ENCODE measurements at places on chromosomes 6 and 20.

- DNase-seq, result no peak
Observed at GRCh38 chr6:34238585-34239499, 2.2 kb downstream of the HMGA1 start.

- peak; percentile 57 for DNase-seq
Observed at GRCh38 chr6:129709196-129709768, 695 bp downstream of the ARHGAP18 start.

DNA sequence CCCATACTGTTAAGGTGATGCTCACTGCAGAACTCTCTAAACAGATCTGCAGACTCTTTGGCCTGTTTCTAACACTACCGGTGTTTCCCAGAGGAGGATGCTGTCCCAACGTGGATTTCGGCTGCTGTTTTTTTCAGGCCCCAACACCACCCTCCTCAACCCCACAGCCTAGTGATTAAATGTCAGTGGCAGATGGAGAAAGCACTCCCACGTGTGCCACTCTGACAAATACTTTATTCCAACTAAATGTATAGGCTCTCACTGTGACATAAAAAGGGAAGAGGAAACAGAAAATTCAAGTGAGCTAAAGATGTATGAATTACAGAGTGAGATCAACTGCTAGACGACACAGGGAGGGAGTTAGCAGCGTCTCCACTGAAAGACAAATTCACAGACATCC, 3.6 kb downstream of the TBC1D20 start:
- DNase-seq, result no peak

- peak; percentile 38 for DNase-seq
Observed at GRCh38 chr6:7909323-7910276, 988 bp downstream of the TXNDC5 start.

GRCh38 chr6:128572294-128572693, 51.9 kb upstream of the PTPRK start:
- no peak for DNase-seq

DNA sequence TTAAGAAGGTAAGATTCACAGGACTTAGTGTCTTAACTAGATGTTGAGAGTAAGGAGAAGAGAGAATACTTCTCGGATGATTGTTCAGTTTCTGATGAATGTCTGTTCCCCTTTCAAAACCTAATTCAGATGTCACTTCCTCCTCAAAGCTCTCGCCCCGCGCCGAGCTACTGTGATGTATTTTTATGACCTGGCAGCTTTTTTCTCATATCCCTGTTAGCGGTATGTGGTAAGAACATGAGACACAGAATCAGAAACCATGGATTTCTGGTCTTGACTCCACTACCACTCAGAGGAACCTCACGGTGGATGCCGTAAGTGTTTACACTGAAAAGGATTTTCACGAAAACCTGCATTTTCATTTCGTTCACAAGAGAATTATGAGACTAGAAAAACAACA, 48.4 kb downstream of the CEP43 start:
- DNase-seq, result no peak

- peak; percentile 79 for DNase-seq
Observed at GRCh38 chr6:73739096-73739495, 43.1 kb downstream of the CD109 start.

- DNase-seq, result no peak
Observed at GRCh38 chr6:795046-795685, 102.2 kb upstream of the EXOC2 start.

- DNase-seq, result no peak
Observed at GRCh38 chr20:5845681-5846615, 95.7 kb downstream of the SHLD1 start.

- no peak for DNase-seq
Observed at GRCh38 chr20:57251949-57252348, 14.5 kb downstream of the BMP7 start.

DNA sequence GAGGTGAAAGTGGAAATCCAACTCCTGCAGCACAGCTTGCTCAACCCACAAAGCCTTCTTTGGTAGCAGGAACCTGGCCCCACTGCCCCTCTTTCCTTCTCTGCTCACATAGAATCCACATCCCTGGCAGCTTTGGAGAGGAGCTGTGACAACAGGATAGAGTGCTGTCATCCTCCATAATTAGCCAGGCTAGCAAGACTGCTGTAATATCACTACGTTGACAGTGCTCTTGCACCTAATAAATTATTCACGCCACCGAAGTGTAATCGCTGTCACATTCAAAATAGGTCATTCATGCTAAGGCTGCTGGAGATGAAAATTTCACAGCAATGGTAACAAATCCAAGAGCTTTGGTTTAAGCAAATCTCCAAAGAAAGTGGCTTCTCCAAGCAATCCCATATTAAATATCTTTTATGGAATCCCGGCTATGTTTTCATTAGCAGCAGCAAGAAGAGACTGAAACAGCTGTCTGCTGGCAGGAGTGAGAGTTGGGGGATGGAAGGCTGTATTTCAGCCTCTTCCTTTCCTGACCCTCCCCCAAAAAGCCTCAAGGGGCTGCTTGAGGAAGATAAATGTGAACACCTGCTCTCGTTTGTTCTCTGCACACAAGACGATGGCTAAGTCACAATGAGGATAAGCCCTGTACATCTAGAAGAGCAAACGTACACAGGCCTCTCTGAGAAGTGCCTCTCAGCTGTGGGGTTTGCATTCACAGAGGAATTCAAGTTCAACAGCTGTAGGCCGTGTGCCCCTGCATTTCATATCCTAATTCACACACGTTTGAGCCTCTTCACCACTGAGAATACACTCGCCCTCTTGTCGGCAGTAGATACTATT, 16.5 kb downstream of the RIPOR2 start:
- DNase-seq, result no peak

- no peak for DNase-seq
Observed at GRCh38 chr6:36219081-36219480, 22.5 kb downstream of the BRPF3 start.

GRCh38 chr6:13729891-13730290, 18.3 kb upstream of the RANBP9 start:
- no peak for DNase-seq

- no peak for DNase-seq
Observed at GRCh38 chr6:125534430-125535263, 214.8 kb upstream of the HEY2 start.

DNA sequence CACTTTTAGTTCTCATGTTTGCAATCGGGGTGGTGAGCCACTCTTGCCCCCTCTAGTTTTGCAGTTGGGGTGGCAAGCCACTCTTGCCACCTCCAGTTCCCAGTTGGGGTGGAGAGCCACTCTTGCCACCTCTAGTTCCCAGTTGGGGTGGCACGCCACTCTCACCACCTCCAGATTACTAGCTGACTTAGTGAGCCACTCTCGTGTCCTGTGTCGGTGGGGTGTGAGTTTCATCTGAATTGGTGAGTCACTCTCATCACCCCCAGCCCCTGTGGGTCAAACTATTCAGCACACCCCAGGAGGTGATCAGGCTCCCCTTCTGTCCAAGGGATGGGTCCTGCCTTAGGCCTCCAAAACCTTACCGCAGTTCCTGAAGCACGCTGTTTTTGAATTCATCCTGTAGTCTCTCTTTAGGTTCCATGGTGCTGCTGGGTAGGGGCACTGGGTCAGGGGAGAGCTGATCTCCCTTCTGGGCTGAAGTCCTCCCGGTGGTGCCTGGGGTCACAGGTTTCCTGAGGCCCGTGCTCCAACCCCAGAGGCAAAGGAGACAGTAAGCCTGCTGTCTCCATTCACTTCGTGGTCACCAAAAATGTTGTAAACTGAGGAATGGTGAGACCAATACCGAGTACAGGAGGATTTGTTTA, 224.2 kb upstream of the SYNCRIP start:
- DNase-seq, result no peak

GRCh38 chr6:166167801-166168615, at the start of gene TBXT:
TSS of gene TBXT (minus strand) at chr6:166167851. CDS start at chr6:166167591, 260 bp downstream.
- no peak for DNase-seq

DNA sequence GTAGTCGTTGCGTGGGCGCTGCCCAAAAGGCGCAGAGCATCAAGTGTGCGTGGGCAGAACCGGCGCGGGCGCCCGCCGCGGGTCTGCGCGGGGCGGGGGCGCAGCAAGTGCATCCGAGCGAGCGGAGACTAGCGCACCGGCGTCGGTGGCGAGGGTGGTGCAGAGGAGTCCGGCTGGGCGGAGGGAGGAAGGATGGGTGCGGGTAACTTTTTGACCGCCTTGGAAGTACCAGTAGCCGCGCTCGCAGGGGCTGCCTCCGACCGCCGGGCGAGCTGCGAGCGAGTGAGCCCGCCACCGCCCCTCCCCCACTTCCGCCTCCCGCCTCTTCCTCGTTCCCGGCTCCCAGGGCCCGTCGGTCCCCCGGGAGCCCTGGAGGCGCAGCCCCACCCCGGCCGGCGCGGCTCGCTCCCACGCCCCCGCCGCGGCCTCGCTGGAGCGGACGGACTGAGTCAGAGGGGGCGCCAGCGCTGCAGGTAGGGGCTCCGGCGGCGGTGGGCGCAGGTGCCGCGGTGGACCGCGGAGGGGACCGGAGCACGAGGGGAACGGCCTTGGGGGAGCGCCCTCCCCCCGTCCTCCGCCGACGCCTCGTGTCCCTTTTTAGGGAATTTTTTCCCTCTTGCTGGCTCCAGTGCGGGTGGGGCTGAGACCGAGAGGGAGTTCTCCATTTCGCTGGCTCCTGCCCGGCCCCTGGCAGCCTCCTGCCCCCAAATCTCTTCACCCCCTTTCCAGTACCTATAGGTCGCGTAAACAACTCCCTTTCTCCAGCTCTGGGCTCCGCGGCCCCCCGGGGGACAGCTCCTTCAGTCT, 1.6 kb upstream of the DBNDD2 start:
- peak; percentile 92 for DNase-seq

DNA sequence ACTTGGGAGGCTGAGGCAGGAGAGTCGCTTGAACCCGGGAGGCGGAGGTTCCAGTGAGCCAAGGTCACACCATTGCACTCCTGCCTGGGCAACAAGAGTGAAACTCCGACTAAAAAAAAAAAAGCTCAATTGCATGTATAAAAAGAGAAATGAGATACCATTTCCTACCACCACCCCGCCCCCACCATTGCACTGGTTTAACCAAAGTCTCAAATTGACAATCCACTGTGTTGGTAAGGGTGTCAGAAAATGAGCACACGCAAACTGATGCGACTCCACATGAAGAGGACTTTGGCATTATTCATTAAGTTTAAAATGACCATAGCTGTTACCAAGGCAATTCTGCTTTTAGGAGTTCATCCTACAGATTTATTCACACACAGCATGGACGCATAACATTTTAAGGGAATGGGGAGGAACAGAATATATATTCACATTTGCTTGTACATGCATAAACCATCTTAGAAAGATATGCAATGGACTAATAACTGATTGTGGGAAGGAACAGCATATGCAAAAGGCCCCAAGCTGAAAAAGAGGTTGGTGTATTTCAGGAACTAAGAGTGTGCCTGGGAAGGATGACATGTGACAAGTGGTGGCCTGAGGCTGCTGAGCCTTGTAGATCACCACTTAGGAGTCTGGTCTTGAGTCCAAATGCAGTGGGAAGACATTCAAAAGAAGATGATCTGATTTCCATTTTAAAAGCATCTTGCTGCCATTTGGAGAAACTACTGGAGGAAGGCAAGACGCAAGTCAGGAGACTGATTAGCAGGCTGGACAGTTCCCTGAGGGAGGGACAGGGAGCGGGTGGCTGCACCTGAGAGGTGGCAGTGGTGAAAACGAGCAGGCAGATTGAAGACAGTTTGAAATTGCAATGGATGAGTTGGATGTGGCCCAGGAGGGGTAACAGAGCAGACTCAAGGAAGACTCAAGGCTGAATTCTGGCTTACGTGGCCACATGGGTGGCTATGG, 37.2 kb upstream of the PTPN1 start:
- DNase-seq, result no peak

- no peak for DNase-seq
Observed at GRCh38 chr20:2780948-2781347, 19.5 kb downstream of the CPXM1 start.

DNA sequence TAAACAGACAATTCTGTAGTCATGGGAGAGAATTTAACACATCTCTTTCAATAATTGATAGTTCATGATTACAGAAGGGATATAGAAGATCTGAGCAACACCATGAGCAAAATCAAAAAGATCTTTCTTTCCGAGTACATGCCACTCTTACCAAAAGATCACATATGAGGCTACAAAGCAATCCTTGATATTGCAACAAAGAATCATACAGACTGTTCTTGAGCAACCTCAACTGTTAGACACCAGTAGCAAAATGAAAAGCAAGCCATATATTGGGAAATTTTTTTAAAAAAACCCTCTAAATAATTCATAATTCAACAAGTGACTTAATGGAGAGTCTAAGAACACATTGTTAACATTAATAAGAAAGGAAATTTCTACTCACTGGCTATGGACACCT, 3.6 kb upstream of the CD83 start:
- DNase-seq, result no peak

GRCh38 chr6:160462551-160463109, 114.5 kb downstream of the SLC22A3 start:
- no peak for DNase-seq

GRCh38 chr6:55496201-55496600, 82.8 kb downstream of the HMGCLL1 start:
- DNase-seq, result no peak

- DNase-seq, result no peak
Observed at GRCh38 chr20:12391099-12391498, 473.4 kb downstream of the BTBD3 start.

DNA sequence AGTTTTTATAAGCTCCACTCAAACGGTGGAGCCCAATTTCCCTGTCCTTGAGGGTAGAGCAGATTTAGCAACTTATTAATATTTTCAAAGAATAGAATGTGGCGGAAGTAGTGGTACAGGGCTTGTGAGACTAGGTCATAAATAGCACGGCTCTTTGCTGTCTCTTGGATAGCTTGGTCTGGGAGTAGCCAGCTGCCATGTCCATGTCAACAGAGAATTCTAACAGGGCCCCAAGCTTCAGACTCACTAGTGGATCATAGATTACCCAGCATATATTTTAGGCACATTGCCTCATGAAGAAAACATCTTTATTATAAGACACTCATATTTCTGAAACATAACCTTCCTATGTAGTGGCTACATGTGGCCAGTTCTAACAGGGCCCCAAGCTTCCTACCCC, 755.7 kb downstream of the HDGFL1 start:
- no peak for DNase-seq

- no peak for DNase-seq
Observed at GRCh38 chr20:39004508-39004907, 42.4 kb downstream of the DHX35 start.

DNA sequence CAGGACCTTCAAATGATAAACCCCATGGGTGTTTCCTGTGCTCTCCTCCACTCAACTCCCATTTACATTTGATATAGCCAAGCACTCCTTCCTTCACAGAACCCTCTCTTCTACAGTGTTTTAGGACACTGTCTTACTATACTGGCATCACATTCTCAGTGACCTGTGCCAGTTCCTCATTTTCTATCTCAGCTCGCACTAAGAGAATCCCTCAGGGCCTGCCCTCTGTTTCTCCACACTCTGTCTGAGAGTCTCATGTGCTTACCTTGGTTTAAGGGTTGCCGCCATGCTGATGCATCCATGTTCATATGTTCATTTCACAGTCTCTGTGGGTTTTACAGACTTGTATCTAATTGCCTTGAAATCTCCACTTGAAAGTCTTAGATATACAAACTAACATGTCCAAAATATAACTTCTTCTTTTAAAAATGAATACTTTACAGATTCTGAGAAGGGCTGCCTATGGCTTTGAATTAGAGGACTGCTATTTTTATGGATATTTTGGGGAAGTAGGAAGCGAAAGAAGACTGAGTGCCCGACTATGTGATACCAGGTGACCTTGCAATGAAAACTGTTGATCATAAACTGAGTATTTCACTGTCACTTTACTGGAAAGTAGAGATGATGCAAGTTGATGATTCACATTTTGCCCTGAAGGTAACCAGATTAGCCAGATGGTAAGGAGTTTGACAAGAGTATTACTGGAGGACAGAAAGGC, 153.1 kb upstream of the SIM1 start:
- no peak for DNase-seq
